Spinal cord (tissue), 10 donors: ENCODE measurements at places on chromosomes 3 and 15.

DNA sequence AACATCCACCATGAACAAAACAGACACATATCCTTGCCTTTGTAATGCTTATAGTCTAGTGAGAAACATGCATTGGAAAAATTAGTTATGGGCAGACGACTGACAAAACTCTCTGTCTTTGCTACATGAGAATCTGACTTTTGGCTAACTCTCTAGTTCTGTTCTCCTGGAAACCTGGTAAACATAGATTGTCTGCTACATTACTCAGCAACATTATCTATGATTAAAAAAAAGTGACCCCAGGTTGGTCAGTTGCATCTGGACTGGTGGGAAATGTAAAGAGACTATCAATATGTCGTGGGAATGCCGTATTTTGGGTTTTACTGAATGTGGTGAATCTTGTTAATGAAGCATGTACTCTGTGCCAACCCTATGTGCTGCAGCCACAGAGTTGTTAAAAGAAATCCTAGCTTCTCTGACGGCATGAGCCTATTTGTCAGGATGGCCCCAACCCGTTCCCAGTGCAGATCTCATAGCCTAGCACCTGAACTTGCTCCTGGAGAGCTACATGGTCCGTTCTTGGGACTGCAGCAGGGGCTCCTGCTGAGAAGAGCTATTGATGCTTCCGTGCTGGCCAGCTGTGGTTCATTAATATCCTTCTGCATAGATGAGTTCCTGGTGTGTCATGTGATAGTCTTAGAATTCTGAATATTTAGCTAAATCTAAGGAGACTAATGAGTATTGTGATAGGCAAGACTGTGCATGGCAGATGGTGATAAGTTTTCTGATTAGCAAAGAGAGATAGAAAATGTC, 311.7 kb upstream of the ZNF717 start:
- H3K27ac ChIP-seq, result no peak overlapping the region
- no peaks in the 10 kb centered on the region for H3K4me1 ChIP-seq
- H3K4me3 ChIP-seq, result no peak overlapping the region
- H3K36me3 ChIP-seq, result no peaks in the 10 kb centered on the region
- H3K27me3 ChIP-seq, result no peaks in the 10 kb centered on the region

- DNase-seq, result no peak
- H3K4me3 ChIP-seq, result peak overlapping the region; percentile 35
- H3K27me3 ChIP-seq, result peaks cover 9% of the 10 kb centered on the region
- H3K4me1 ChIP-seq, result peaks cover 35% of the 10 kb centered on the region
- H3K27ac ChIP-seq, result no peak overlapping the region
These were observed 109.8 kb upstream of the SLC6A11 start for GRCh38 chr3:10706156-10706739.

DNA sequence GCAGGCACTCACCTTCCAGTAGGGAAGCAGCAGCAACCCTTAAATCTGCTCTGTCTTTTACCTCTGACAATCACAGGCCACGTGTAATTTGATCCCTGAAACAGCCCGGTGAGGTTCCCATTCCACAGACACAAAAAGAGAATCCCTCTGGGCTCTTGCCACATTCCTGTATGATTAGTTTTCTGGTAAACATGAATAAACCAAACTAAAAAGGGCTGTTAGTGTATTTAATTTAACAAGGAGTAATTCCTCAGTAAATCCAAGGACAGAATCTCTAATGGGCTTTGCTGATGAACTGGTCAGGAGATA, 186.9 kb downstream of the FAM43A start:
- no peaks in the 10 kb centered on the region for H3K36me3 ChIP-seq
- no peaks in the 10 kb centered on the region for H3K27me3 ChIP-seq
- no peak for DNase-seq
- H3K4me1 ChIP-seq, result peaks cover 8% of the 10 kb centered on the region

- no peaks in the 10 kb centered on the region for H3K27me3 ChIP-seq
- H3K4me1 ChIP-seq, result no peaks in the 10 kb centered on the region
- no peaks in the 10 kb centered on the region for H3K36me3 ChIP-seq
- DNase-seq, result no peak
These were observed 643.4 kb upstream of the ARPP21 start for GRCh38 chr3:34995796-34996430.

GRCh38 chr15:28948036-28948435, 62.3 kb downstream of the APBA2 start:
- no peak for DNase-seq
- no peak overlapping the region for H3K27ac ChIP-seq
- H3K27me3 ChIP-seq, result no peaks in the 10 kb centered on the region
- no peak overlapping the region for H3K4me3 ChIP-seq

GRCh38 chr3:31958701-31959152, 22.3 kb downstream of the OSBPL10 start:
- H3K27ac ChIP-seq, result no peak overlapping the region
- no peaks in the 10 kb centered on the region for H3K36me3 ChIP-seq

DNA sequence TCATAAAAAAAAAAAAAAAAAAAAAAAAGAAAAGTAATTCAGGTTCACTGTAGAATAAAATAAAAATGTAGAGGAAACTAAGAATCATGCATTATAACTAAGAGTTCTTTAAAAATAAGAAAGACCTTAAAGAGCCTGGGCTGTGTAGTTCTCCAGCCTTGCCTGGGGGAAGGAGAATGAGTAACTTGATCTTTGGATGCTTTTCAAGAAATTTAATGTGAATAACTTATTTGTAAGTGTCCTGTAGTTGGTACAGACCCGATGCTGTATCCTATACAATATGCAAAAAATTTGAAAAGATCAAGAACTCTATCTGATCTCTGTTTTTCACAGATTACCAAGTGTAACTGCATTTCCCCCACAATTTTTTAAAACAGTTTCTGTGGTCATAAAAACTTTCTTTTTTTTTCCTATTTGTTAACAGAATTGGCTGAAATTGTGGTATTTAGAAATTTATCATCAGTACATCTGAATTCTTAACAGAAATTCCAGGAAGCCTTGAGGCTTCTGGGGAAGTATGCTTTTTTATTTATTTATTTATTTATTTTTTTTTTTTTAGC, 195.3 kb downstream of the THRB start:
- no peak overlapping the region for H3K27ac ChIP-seq
- H3K4me1 ChIP-seq, result no peaks in the 10 kb centered on the region
- no peak for DNase-seq
- H3K27me3 ChIP-seq, result no peaks in the 10 kb centered on the region

DNA sequence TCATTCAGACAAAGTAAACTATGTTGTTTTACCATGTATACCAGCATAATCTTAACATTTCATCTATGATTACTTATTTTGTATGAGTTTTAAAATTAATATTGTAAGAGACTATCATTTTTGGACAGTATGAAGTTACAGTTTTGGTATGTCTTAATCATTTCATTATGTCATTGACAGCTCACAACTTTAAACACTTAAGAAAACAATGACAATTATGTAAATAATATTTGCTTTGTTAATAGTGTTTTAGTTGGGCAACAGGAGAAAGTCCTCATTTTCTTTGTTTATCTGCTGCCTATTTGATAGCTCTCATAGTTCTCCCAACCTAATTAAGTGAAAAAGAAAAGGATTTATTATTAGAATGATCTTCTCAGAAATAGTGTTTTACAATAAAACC, 80.2 kb downstream of the MEF2A start:
- no peak overlapping the region for H3K27ac ChIP-seq
- no peak overlapping the region for H3K4me3 ChIP-seq
- H3K36me3 ChIP-seq, result peaks cover 3% of the 10 kb centered on the region

DNA sequence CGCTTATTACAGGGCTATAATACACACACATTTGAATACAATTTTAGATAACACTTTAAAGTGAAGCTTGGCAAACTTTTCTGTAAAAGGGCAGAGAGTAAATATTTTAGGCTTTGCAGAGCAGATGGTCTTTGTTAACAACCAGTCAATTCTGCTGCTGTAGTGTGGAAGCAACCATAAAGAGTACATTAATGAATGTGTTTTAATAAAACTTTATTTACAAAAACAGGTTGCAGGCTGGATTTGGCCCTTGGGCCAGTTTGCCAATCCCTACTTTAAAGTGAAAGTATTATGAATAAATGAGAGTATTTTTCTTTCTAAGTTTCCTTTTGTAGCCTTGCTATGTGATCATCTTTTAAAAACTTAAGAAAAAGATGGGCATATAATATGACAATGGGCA, 20.7 kb upstream of the ANKRD34C start:
- no peak overlapping the region for H3K27ac ChIP-seq
- DNase-seq, result no peak
- H3K27me3 ChIP-seq, result no peaks in the 10 kb centered on the region
- no peak overlapping the region for H3K4me3 ChIP-seq
- no peaks in the 10 kb centered on the region for H3K4me1 ChIP-seq

DNA sequence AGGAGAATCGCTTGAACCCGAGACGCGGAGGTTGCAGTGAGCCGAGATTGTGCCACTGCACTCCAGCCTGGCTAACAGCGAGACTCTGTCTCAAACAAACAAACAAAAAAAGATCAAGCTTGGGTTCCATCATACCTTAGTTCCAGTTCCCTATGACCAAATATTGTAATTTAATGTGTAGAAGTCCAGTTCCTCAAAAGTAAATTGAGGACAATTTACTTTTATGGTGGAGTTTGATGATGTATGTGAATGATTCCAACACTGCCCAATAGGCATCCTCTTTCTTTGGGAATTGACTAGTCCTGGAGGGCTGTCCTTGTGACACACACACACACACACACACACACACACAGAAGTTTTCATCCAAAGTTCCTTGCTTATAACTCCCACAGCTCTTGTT, 2.8 kb upstream of the PKM start:
- no peak overlapping the region for H3K4me3 ChIP-seq
- H3K27ac ChIP-seq, result no peak overlapping the region
- H3K36me3 ChIP-seq, result peaks cover 2% of the 10 kb centered on the region
- DNase-seq, result no peak
- H3K4me1 ChIP-seq, result peaks cover 20% of the 10 kb centered on the region

- DNase-seq, result no peak
- H3K4me1 ChIP-seq, result no peaks in the 10 kb centered on the region
- no peaks in the 10 kb centered on the region for H3K27me3 ChIP-seq
- no peaks in the 10 kb centered on the region for H3K36me3 ChIP-seq
- no peak overlapping the region for H3K4me3 ChIP-seq
These were observed 104.8 kb upstream of the OSTN start for GRCh38 chr3:191094057-191094845.

GRCh38 chr15:42879443-42879842, 41.1 kb downstream of the TTBK2 start:
- H3K36me3 ChIP-seq, result no peaks in the 10 kb centered on the region
- H3K27me3 ChIP-seq, result no peaks in the 10 kb centered on the region
- H3K27ac ChIP-seq, result no peak overlapping the region
- no peak for DNase-seq

DNA sequence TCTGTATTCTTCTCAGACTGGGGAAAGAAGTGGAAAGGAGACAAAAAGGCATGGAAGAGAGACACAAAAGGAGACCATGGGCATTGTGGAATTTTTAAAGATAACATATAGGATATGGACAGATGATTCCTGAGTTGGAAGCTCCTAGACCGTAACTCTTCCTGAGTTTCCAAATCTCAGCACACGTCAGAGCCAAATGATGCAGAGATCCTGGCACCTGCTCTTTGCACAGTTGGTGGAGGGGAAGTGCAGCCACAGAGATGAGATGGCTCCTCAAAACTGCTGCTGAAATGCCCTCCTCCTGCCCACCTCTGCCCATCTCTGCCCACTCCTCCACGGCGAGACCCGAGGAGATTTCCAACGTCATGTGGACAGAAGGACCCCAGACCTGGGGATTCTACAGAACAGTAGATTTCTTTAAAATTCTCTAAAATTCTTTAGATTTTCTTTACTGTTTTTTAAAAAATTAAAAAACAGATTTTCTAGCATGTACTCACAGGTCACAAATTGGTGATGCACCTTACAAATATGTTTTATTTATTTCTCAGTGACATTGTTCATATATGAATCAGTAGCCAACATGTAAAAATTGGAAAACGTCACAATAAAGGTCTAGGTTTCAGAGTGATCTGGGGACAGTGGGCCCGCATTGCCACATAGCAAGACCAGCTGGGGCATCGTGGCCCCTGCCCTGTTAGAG, 8.1 kb downstream of the CPN2 start:
- H3K27me3 ChIP-seq, result peaks cover 3% of the 10 kb centered on the region
- no peak overlapping the region for H3K4me3 ChIP-seq
- H3K36me3 ChIP-seq, result no peaks in the 10 kb centered on the region
- no peak for DNase-seq
- H3K27ac ChIP-seq, result no peak overlapping the region

GRCh38 chr15:41843571-41843970, 4.9 kb downstream of the PLA2G4B start:
- H3K36me3 ChIP-seq, result peaks cover 97% of the 10 kb centered on the region
- no peaks in the 10 kb centered on the region for H3K27me3 ChIP-seq
- no peak overlapping the region for H3K4me3 ChIP-seq
- H3K4me1 ChIP-seq, result peaks cover 3% of the 10 kb centered on the region
- DNase-seq, result no peak
- no peak overlapping the region for H3K27ac ChIP-seq

GRCh38 chr3:196988241-196989029, 19.8 kb upstream of the PIGZ start:
- H3K27ac ChIP-seq, result no peak overlapping the region
- no peak overlapping the region for H3K4me3 ChIP-seq
- no peaks in the 10 kb centered on the region for H3K36me3 ChIP-seq
- H3K4me1 ChIP-seq, result no peaks in the 10 kb centered on the region
- no peak for DNase-seq
- H3K27me3 ChIP-seq, result no peaks in the 10 kb centered on the region

DNA sequence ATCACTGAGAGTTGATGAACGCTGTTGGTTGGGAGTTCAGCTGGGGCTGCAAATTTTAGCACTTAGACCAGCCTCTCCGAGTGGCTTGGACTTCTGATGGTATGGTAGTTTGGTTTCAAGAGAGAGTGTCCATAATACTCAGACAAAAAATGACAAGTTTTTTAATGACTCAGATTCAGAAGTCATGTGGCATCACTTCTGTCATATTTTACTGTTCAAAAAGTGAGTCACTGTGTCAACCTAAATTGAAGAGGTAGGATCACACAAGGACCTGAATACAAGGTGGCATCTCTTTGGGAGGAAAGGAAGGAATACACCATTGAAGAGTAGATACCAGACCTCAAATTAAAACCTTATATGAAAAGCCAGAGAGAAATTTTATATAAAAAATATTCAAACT, 99.1 kb upstream of the CHMP2B start:
- no peaks in the 10 kb centered on the region for H3K27me3 ChIP-seq
- no peaks in the 10 kb centered on the region for H3K4me1 ChIP-seq
- no peak for DNase-seq
- H3K36me3 ChIP-seq, result no peaks in the 10 kb centered on the region
- H3K27ac ChIP-seq, result no peak overlapping the region

GRCh38 chr3:4522947-4523346, 29.8 kb downstream of the ITPR1 start:
- no peak for DNase-seq
- no peaks in the 10 kb centered on the region for H3K36me3 ChIP-seq
- H3K27ac ChIP-seq, result no peak overlapping the region
- H3K27me3 ChIP-seq, result no peaks in the 10 kb centered on the region

GRCh38 chr3:194280777-194281176, 70.4 kb downstream of the CPN2 start:
- no peak overlapping the region for H3K4me3 ChIP-seq
- no peak for DNase-seq
- peaks cover 45% of the 10 kb centered on the region for H3K4me1 ChIP-seq
- H3K36me3 ChIP-seq, result no peaks in the 10 kb centered on the region
- H3K27me3 ChIP-seq, result peaks cover 10% of the 10 kb centered on the region

- H3K36me3 ChIP-seq, result no peaks in the 10 kb centered on the region
- DNase-seq, result no peak
- H3K4me1 ChIP-seq, result peaks cover 14% of the 10 kb centered on the region
- no peak overlapping the region for H3K4me3 ChIP-seq
- no peak overlapping the region for H3K27ac ChIP-seq
- H3K27me3 ChIP-seq, result no peaks in the 10 kb centered on the region
These were observed 14.6 kb upstream of the POLG start for GRCh38 chr15:89349206-89349558.
